ENCODE measurements at places on chromosomes 11 and 22. TPM values are rescaled to one million over a fixed set of nuclear protein-coding genes. Genes with fewer than 3 reads are reported as not detected.

Gene OR52A5
- total RNA-seq = not detected

Gene HTR3B
- total RNA-seq = not detected

DNA sequence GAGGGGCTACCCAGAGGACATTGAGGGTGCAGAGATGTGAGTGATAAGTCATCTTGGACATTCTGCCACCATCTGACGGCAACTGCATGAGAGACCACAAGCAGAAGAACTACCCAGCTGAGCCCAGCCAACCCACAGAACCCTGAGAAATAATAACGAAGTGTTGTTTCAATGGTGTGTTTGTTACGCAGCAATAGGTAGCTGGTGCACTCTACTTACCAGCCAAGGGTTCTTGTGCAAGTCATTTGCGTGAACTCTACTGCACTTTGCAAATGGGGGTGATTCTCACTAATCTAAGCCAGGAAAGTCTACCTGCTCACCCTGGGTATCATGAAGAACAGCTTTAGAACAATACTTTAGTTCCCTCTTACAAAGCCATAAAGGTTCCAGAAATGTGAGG lies 15.8 kb upstream of the CELSR1 start:
- no peak overlapping the region for H3K27ac ChIP-seq
- peaks cover 3% of the 10 kb centered on the region for H3K27me3 ChIP-seq
- H3K4me3 ChIP-seq = no peak overlapping the region
- DNase-seq = no peak

- no peak overlapping the region for H3K27ac ChIP-seq
- H3K36me3 ChIP-seq = no peaks in the 10 kb centered on the region
- H3K4me1 ChIP-seq = no peaks in the 10 kb centered on the region
- no peak for DNase-seq
These were observed 129.2 kb downstream of the CACNA1I start for GRCh38 chr22:39699631-39700360.

GRCh38 chr11:92384802-92385201 lies 160.2 kb downstream of the FAT3 start:
- H3K36me3 ChIP-seq = no peaks in the 10 kb centered on the region
- no peaks in the 10 kb centered on the region for H3K27me3 ChIP-seq
- H3K4me1 ChIP-seq = peaks cover 3% of the 10 kb centered on the region
- no peak for DNase-seq

- H3K4me1 ChIP-seq = peaks cover 28% of the 10 kb centered on the region
- H3K4me3 ChIP-seq = no peak overlapping the region
- no peaks in the 10 kb centered on the region for H3K36me3 ChIP-seq
- no peaks in the 10 kb centered on the region for H3K27me3 ChIP-seq
These were observed 1122.3 kb downstream of the LRRC4C start for GRCh38 chr11:40337118-40337517.

Gene MYO7A
- total RNA-seq = 3.6 TPM

DNA sequence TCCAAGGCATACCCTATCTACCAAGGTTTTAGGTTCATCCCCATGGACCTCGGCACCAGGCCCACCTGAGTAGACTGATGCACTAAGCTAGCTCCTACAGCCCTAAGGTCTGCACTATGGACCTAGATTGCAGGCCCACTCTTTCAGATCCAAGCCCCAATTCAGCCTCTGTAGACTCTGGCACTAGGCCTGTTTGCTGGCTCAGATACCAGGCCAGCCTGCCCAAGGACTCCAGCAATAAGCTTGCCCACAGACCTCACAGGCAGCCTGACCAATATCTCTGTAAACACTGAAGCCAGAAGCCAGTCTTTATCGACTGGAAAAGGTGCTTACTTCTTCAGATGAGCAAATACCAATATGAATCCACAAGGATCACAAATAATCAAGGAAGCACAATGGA lies 411.3 kb downstream of the INSC start:
- H3K27me3 ChIP-seq = no peaks in the 10 kb centered on the region
- no peak overlapping the region for H3K4me3 ChIP-seq
- DNase-seq = no peak

Gene KRTAP5-10
- not detected for total RNA-seq

Gene KCNK7
- 1.3 TPM for total RNA-seq

Gene MYOD1
- not detected for total RNA-seq

DNA sequence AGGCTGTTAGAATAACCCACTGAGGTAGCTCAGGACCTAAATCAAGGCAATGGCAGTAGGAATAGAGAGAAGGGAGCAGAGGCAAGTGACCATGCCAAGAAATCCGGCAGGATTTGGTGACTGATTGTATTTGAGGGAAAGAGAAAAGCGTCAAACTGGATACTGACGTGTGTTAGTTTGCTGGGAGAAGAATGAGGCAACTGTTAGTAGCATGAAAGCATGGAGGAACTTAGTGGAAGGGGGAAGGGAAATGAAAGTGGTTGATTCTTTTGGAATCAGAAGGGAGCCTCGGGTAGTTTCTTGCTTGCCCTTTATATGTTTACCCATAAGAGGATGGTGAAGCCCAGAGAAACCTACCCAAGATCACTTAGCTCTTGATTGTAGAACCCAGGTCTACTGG lies 8.3 kb downstream of the PPFIBP2 start:
- no peaks in the 10 kb centered on the region for H3K36me3 ChIP-seq
- H3K27me3 ChIP-seq = peaks cover 6% of the 10 kb centered on the region
- no peaks in the 10 kb centered on the region for H3K4me1 ChIP-seq
- no peak overlapping the region for H3K4me3 ChIP-seq
- no peak overlapping the region for H3K27ac ChIP-seq

DNA sequence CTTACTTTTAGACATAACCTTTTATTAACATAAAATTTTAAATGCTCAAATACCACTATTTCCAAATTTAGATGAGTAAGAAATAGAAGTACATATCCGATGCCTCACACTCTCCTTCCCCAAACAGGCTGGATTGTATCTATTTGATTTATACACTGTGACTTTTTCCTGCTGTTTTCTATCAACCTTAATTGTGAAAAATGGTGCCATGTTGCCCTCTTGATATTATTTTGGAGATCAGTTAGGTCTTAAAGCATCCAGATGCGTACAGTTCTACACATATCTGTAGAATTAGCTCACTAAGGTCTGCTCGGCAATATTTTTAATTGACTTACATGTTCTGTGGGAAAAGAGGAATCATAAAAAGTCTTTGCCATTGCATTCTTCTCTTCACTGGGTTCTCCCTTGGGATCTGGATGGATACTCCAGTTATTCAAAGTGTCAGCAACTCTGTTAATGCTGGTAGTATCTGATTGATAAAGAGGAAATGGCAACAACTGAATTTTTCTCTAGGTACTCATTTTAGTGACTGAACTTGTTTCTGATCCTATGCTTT lies 27.2 kb downstream of the EIF3M start:
- H3K4me1 ChIP-seq = no peaks in the 10 kb centered on the region
- no peaks in the 10 kb centered on the region for H3K27me3 ChIP-seq
- H3K4me3 ChIP-seq = no peak overlapping the region
- no peaks in the 10 kb centered on the region for H3K36me3 ChIP-seq
- H3K27ac ChIP-seq = no peak overlapping the region

DNA sequence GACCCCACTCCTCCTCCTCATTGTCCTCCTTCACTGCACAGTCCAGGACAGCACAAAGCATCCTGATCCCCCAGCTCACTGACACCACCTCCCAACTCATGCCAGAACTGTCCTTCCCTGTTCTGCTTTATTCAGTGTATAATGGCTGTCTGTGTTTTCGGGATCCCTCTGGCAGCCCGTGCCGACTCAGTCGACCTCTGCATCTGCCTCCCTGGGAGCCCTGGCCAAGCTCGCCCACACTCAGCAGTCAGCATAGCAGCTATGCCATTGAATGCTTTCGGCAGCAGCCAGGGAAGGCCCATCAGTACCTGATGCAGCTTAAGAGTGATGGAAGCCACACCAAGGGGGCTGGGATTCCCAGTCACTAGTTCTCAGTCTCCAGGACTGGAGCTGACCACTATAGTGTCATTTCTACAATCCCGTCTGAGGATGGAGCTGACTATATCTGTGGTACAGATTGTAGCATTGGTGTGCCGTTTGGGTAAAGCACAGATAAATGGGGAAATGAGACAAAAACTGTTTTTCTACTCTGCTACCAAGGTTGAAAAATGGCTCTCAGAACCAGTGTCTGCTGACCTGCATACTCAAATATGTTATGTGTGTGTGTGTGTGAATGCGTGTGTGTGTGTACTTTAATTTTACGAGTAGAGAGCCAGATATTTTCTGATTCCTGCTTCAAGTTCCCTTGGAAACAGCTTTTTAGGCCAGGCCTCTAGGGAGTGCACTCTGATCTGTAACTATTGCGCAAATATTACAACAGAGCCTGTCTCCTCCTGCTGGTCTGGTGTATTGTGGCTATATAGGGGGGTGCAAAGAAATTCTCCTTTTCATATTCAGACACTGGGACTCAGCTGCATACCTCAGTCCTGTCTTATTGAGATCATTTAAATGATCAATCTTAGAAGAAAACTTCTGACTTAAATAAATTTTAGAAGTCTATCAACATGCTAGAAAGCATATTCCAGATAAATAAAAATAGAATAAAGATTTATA lies 78.8 kb upstream of the TOP3B start:
- DNase-seq = no peak
- no peak overlapping the region for H3K4me3 ChIP-seq
- no peaks in the 10 kb centered on the region for H3K4me1 ChIP-seq
- peaks cover 17% of the 10 kb centered on the region for H3K27me3 ChIP-seq
- no peaks in the 10 kb centered on the region for H3K36me3 ChIP-seq

Gene NLRP14
- 0.35 TPM for total RNA-seq

- peak; percentile 81 for DNase-seq
- peaks cover 12% of the 10 kb centered on the region for H3K4me1 ChIP-seq
- H3K27me3 ChIP-seq = peaks cover 4% of the 10 kb centered on the region
- no peak overlapping the region for H3K27ac ChIP-seq
- H3K4me3 ChIP-seq = no peak overlapping the region
These were observed 33.0 kb upstream of the PAK1 start for GRCh38 chr11:77506857-77507256.

DNA sequence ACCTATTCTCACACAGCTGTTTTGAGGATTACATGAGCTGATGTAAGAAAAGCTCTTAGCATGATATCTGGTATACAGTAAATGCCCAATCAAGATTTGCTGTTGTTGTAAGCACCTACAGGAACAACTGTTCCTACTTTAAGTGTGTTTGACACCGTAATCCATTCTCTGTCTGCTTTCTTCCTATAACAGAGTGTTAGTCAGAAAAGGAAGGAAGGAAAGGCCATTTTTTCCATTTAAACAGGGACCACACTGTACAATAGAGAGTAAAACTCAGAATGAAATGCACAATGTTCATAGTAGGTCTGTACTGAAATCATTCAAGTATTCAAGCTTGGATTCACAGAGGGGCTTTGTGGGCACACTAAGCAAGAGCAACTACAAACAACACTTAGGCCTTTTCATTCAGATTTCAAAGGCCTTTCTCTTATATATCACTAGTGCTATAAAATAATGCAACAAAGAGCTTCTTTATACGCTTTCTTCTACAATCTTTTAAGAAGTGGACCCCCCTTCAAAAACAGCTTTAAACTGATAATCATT lies 21.5 kb downstream of the MTCH2 start:
- peaks cover 9% of the 10 kb centered on the region for H3K36me3 ChIP-seq
- H3K27ac ChIP-seq = no peak overlapping the region
- no peaks in the 10 kb centered on the region for H3K4me1 ChIP-seq
- H3K4me3 ChIP-seq = no peak overlapping the region

DNA sequence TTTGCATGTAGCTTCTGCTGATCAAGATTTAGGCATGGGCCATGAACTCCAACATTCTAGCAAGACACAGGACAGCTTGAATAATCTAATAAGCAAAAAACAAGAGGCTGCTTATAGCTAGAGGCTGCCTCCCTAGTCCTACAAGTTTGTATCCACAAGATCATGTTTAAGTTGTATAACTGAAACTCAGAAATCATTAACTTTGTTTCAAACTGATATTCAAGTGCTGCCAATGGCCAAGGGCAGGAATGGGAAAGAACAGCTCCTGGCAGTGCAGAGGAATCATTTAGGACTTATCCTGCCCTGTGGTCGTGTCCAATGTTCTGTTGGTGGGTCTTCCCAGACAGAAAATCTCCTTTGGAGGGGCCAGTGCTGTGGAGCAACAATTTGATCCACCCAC lies 209.6 kb upstream of the DDI1 start:
- no peaks in the 10 kb centered on the region for H3K27me3 ChIP-seq
- no peak overlapping the region for H3K4me3 ChIP-seq
- H3K4me1 ChIP-seq = no peaks in the 10 kb centered on the region
- no peaks in the 10 kb centered on the region for H3K36me3 ChIP-seq
